Peyer's patch (tissue), 4 donors: ENCODE measurements at places on chromosomes 1 and 21. TPM values are rescaled to one million over a fixed set of nuclear protein-coding genes. Genes with fewer than 3 reads are reported as not detected.

DNA sequence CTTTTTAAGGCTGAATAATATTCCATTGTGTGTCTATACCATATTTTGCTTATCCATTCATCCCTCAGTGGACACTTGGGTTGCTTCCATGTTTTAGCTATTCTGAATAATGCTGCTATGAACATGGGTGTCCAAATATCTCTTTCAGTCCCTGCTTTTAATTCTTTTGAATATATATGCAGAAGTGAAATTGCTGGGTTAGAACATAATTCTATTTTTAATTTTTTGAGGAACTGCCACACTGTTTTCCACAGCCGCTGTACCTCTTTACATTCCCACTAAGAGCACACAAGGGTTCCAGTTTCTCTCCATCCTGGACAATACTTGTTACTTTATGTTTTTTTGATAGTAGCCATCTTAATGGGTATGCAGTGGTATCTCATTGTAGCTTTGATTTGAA, 65.6 kb downstream of the RIMS3 start:
- no peak for DNase-seq

DNA sequence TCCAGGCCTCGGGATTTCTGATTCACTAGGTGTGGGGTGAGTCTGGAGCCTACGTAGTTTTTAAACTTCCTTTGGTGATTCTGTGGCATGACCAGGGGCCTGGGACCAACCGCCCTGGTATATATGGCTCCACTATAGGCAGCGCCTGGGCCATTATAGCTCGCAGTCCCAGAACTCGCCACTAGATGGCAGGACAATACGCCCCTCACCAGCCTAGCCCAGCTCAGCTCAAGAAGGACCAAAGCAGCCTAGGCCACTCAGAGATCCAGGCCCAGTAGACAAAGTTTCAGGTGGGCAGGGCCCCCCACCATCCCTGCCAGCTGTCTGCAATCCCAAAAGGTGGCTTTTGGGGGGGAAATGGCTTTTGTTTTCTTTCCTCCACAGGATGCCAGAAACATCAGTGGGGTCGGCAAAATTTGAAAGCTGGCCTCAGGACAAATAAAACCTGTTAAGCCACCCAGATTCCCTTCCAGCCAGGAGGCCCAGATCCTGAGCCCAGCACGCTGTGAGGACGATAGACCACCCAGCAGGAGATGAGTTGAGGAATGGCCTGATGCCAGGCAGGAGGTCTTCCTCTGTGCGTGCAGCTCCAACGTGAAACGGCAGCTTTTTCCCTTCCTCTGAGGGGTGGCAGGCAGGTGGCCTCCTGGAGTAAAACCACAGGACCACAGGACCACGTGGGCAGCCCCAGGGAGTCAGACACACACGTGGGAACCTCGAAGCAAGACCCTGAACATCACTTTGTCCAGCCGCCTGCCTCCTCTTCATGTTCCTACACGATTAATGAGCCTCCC, 24.8 kb upstream of the TMEM51 start:
- DNase-seq = peak; percentile 85

DNA sequence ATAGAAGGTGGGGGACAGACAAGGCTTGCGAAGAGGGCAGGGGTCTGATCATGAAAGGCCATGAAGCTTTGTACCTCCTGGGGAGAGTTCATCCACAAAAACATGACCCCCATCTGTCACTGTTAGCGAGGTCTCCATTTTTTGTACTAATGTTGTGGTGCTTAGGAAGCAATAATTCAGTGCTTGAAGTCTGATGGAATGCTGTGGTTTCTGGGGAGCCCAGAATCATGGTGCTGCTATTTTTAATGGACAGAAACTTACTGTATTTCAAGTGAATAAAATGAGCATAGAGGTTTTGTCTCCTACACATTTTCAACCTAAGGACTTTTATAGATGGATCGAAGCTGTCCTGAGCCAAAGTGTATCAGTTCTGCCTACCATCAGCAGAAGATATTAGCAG, 28.2 kb upstream of the RGL1 start:
- no peak for DNase-seq

DNA sequence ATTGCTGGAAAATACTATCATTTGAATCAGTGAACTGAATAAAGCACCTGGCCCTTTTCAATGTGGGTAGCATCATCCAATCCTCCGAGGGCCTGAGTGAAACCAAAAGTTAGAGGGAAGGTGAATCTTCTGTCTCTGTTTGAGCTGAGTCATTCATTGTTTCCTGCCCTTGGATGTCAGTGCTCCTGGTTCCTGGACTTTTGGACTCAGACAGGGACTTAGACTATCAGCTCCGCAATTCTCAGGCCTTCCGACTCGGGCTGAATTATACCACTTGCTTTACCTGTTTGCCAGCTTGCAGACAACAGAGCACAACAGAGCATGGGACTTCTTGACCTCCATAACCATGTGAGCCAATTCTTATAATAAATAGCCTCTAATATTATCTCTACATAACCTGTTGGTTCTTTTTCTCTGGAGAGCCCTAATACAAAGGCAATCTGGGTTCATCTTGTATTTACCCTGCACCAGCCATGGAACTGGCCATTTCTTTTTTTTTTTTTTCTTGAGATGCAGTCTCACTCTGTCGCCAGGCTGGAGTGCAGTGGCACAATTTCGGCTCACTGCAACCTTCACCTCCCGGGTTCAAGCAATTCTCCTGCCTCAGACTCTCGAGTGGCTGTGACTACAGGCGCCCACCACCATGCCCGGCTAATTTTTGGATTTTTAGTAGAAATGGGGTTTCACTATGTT, 19.2 kb upstream of the VASH2 start:
- no peak for DNase-seq

FMOD gene
- total RNA-seq = 12.5 TPM
